ENCODE measurements at places on chromosomes 4 and X. TPM values are rescaled to one million over a fixed set of nuclear protein-coding genes. Genes with fewer than 3 reads are reported as not detected.

USP17L25 gene
- total RNA-seq, result not detected

SPANXN3 gene
- not detected for total RNA-seq

GAGE2A gene
- not detected for total RNA-seq

ARMCX5 gene
- total RNA-seq, result 10.9 TPM

CYTL1 gene
- total RNA-seq, result not detected

HPF1 gene
- total RNA-seq, result 17.4 TPM

NKAP gene
- total RNA-seq, result 7.3 TPM

RAB41 gene
- total RNA-seq, result not detected

SOD3 gene
- total RNA-seq, result not detected

TCEAL6 gene
- total RNA-seq, result not detected

ART3 gene
- not detected for total RNA-seq

FSTL5 gene
- total RNA-seq, result not detected

FAM114A1 gene
- total RNA-seq, result 34.9 TPM

NXF2B gene
- not detected for total RNA-seq

QDPR gene
- 46.7 TPM for total RNA-seq

CXCL1 gene
- total RNA-seq, result 14.5 TPM

LRCH2 gene
- not detected for total RNA-seq

TECRL gene
- not detected for total RNA-seq

DCAF4L1 gene
- total RNA-seq, result 0.11 TPM

SHROOM3 gene
- total RNA-seq, result 11.1 TPM

All from A549 treated with ZK216348 at 1 μM for 4 hours (cell line).